DMS53 (cell line): ENCODE measurements at places on chromosomes 2 and 18.

DNA sequence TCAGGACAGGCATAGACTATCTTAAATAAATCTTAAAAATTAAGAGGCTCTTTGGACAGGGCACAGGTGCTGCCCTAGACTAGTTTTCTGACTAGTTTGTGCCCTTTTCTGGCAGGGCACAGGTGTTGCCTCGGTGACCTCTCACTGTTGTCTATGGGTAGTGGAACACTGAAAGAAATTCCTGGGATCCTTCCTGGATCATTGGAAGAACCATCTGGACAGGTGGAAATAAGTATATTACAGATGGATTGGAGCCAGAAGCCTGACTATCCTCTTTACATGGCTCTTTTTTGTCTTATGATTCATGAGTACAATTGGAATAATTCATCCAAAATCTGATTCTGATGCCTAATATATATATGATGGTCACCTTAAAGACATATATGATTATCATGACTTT lies 286.6 kb downstream of the RIT2 start:
- DNase-seq, result no peak

DNA sequence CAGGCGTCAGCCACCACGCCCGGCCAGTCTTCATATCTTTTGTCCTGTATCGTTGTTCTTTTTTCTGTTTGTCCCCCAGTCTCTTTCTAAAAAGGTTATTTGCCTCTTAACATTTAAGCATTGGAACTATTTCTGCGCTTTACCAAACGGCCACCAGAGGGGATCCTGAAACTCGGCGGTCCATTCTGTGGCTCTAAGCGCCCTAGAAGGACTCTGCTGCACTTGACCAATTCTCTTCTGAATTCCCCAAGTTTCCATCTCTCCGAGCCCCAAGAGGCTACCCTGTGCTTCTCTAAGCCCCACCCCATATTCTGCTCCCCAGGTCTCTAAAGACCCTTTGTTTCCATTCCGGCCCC lies 33.1 kb upstream of the REG3G start:
- DNase-seq, result peak; percentile 78

GRCh38 chr2:141468761-141469160 lies 662.1 kb downstream of the LRP1B start:
- DNase-seq, result peak; percentile 6

DNA sequence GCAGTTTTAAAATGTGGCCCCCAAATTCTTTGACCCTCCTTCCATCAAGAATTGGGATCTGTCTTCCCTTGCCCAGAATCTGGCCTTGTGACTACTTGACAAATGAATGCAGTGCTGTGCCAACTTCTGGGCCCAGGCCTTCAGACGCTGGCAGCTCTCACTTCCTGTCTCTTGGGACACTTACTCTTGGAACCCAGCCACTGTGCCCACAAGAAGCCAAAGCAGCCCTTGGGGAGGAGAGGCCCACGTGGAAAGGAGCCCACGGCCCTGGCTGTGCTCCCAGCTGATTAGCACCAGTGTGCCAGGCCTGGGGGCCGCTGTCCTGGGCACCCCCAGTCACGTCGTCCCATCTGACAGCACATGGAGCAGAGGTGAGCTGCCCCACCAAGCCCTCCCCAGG lies 56.6 kb downstream of the RPL37A start:
- no peak for DNase-seq

- DNase-seq, result no peak
Measured at GRCh38 chr18:9741793-9742523, 33.9 kb downstream of the RAB31 start.

DNA sequence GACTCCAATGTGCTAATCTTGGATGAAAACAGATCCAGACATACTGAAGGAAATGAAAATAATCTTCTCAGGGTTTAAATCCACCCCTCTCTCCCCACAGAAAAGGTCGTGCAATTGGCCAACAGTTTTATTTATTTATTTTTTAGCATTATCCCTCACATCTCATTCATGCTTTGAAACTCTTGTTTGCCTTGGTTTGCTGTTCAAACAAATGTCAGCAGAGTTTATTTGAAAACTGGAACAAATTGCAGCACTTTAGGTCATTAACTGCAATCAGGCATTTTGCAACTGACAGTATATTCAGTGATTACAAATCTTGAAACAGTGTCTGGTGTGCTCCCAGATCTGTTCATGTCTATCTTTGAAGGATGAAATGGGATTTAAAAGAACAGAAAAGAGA lies 220.6 kb downstream of the SLC4A10 start:
- peak; percentile 92 for DNase-seq

DNA sequence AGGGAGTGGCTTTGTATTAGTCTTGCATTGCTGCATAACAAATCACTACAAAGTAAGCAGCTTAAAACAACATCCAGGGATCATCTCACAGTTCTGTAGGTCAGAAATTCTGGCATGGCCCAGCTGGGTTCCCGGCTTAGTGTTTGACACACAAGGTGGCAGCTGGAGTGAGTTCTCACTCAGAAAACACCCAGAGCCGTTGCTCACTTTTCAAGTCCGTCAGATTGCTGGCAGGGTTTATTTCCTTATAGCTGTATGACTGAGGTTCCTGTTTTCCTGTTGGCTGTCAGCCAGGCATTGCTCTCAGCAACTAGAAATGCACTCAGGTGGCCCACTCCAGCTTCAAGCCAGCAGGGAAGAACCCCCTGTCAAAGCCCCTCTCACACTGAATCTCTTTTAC lies 324.1 kb downstream of the CCDC178 start:
- peak; percentile 92 for DNase-seq

- no peak for DNase-seq
Measured at GRCh38 chr2:227617316-227618230, at the start of gene SCYGR4. SCYGR4 (plus strand) TSS chr2:227617498; CDS start chr2:227617498, 0 bp downstream.

- DNase-seq, result no peak
Measured at GRCh38 chr2:231614559-231615057, 21.9 kb downstream of the TEX44 start.

DNA sequence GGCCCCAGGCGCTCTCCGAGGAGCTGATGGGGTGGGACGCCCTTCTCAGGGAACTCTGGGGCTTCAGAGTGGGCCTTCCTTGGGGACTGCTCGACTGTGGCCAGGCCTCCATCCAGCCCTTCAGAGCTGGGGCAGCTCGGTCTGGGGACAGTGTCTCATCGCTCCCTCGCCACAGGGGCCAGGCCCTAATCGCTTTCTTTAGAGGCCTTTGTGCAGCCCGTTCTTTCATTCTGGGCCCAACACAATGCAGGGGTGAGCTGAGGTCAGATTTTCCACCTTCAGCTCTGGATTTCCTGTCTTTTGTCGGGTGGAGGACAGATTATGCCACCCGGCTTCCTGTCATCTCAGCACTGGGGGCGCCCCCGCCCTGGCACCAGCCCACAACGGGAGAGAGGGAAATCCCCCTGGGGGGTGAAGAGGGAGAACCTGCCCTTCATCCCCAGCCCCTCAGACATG lies 25.2 kb downstream of the MYCN start:
- DNase-seq, result no peak

- DNase-seq, result no peak
Measured at GRCh38 chr2:196415384-196415783, 224.1 kb upstream of the CCDC150 start.

GRCh38 chr18:42781298-42781815 lies 334.1 kb downstream of the RIT2 start:
- no peak for DNase-seq

DNA sequence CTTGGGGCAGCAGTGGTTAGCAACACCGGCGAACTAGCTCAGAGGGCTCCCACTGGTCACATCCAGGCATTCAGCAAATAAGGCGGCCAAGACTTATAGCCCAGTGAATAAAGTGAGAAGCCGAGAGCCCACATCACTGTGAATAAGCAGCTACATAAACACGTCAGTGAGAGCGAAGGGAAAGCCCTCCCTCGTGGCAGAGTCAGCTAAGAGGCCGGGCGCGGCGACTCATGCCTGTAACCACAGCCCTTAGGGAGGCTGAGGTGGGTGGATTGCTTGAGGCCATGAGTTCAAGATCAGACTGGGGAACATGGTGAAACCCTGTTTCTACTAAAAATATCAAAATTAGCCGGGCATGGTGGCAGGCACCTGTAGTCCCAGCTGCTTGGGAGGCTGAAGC lies 5.2 kb downstream of the D2HGDH start:
- no peak for DNase-seq
